Right ventricle myocardium inferior (tissue), 1 donor: ENCODE measurements at places on chromosomes 11 and 22. TPM values are rescaled to one million over a fixed set of nuclear protein-coding genes. Genes with fewer than 3 reads are reported as not detected.
A peak's percentile ranks its signal among the peaks of the same experiment; 100 is the strongest.

DNA sequence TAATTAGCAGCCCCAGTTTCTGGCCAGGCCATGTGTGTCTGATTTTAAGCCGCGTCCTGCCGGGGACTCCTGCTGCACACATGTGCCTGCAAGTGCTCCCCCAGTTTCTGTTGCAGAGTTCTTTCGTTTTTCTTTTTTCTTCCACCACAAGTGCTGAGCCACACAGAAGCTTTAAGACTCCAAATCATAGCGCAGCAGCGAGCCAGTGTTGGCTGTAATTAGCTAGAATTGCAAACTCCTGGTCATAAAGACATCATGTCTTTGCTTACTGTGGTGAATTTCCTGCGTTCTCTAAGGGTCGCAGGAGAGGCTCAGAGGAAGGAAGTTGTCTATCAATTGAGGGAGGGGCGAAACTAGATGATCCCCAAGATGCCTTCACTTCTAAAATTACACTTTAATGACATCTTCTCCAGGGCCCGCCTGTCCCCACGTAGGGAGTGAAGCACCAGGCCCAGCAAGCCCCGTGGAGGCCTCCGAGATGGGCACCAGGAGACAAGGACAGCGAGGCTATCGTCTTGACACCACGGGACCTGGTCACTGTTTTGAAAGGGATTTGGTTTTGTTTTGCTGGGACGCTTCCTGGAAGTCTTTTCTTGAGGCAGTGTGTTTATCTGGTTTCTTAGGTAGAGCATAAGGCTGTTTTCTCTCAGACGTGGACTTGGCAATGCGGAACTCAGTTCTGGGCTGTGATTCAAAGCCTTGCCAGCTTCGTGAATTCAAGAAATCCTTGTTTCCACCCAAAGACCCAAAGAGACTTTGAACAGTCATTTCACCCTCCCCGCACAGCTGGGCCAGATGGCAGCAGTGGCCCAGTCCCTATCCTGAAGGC lies 71.8 kb downstream of the UBASH3B start:
- DNase-seq = no peak

DNA sequence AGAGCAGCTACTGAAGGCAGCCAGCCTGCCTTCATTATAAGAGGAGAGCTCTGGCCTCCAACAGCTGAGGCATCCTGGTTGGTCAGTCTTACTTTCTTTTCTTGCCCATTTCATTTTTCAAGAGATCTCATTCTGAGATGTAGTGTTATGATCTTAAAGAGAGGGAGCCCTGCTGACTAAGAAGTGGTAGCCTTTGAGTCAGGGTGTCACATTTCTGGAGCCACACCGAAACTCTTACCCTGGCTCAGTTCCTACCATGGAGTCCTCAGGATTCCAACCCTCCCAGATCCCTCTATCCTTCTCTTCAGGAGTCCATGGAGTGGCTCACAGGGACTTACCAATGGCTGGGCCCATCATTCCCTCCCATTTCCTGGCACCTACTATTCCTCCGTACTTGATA lies 386.1 kb upstream of the LARGE1 start:
- no peak for DNase-seq

DNA sequence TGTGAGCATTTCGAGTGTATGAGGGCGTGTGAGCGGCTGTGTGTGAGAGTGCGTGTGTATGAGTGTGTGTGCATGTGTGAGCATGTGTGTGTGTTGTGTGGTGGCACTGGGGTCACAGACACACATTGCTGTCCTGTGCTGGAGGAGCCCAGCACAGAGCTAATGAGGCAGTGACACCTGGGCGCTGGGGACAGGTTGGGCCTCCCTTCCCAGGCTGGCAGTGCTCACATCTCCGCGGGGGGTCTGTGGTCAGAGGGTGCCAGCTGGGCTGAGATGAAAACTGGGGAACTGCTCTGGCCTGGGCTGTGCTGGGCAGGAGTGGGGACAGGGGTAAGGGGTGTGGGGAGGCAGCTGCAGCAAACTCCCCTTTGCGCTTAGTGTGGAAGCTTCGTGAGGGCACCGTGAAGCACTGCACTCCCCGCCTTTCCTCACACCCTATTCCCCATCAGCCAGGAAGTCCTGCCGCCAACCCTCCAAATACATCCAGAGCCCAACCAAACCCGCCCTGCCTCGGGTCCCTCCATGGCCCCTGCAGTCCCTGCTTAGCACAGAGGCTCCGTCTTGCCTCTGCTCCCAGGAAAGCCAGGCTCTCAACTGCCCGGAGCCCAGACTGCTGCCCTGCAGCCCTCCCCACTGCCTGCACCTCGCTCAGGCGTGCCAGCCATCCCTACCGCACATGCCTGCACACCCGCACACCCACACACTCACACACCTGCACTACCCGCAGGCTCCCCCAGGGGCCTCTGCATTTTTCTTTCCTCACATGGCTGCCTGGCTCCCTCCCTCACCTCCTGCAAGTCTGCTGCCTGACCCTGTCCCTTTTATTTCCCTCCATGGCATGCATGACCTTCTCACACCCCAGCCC lies 62.0 kb upstream of the THY1 start:
- no peak for DNase-seq

DNA sequence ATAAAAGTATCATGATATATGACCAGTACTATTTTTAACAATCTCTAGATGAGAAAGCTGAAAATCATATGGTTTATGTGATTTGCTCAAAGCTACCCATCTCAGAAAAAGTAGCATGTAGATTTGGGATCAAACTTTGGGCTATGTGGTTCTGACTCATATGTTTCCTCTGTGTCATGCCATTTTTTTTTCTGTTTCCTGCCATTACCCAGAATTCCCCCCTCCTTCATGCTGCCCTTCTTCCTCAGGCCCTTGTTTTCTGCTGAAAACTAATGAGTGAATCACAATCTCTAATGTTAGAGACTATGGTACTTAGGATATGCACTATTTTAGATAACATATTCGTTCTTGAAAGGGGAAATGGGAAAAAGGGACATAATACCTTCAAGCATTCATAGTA lies 80.7 kb downstream of the JRKL start:
- DNase-seq = no peak

DNA sequence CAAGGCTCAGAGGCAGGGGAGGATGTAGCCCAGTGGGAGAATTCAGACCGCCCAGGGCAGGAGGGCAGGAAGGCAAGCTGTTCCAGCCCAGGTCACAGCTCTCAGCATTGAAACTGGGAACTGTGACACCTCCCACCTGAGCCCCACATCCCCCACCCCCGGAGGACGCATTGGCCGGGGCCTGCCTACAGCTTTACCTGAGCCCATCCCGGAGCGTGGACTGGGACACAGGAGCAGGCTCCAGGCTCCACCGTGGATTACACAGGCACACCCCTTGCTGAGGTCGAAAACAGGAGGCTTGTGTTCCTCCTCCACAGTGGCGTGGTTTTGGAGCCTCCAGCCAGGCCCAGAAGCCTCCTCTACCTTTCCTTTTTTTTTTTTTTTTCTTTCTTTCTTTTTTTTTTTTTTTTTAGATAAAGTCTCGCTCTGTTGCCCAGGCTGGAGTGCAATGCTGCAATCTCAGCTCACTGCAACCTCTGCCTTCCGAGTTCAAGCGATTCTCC lies 9.1 kb upstream of the PGA3 start:
- no peak for DNase-seq

DNA sequence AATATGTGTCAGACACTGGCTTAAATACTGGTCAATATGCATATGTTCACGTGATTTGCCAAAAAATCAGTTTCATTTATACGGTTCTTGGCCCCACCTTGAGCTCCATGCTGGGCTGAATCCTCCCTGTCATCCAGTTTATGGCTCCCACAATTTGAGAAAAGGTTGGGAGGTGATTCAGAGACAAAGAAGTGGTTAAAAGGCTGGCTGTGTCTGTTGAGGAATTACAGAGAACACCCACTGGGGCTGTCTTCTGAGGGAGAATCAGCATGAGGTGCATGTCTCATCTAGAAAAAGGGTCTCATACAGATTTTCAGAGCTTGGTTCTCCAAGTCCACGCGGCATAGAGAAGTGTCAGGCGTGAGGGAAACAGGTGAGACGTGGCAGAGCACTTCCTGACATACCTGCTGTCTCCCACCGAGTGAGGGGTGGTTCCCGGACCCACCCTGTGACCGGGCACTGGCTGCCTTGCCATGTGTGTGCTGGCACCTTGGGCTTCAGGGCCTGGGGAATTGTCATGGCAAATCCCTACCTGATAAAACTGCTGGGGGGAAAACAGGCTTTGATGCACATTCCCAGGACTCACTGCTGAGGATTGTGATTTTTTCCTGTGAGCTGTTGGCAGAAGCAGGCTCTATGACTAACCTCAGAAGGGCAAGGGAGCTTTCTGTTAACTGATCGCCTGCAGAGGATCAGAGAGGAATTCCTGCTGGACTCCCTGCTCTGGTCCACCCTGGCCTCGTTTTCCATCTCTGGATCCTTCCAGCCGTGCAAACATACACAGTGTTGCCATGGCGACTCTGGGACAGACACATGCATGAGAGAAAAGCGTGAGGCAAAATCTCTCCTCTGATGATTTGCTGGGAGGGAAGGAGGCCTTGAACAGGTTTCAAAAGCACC lies 223.6 kb downstream of the ADAMTS15 start:
- peak; percentile 83 for DNase-seq

- DNase-seq = no peak
Observed at GRCh38 chr22:49532869-49533802, 294.5 kb downstream of the BRD1 start.

- no peak for DNase-seq
Observed at GRCh38 chr11:115722711-115723110, 218.5 kb upstream of the CADM1 start.

DNA sequence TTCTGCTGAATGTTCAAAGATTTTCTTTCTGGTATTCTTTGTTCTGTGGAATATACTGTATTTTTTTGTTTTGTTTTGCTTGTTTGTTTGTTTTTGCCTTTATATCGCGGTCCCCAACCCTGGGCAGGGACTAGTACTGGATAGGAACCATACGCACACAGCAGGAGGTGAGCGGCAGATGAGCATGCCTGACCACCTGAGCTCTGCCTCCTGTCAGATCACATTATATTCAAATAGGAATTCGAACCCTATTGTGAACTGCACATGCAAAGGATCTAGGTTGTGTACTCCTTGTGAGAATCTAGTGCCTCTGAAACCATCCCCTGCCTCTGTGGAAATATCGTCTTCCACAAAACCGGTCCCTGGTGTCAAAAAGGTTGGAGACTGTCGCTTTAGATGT lies 83.3 kb upstream of the ANO3 start:
- DNase-seq = no peak

DNA sequence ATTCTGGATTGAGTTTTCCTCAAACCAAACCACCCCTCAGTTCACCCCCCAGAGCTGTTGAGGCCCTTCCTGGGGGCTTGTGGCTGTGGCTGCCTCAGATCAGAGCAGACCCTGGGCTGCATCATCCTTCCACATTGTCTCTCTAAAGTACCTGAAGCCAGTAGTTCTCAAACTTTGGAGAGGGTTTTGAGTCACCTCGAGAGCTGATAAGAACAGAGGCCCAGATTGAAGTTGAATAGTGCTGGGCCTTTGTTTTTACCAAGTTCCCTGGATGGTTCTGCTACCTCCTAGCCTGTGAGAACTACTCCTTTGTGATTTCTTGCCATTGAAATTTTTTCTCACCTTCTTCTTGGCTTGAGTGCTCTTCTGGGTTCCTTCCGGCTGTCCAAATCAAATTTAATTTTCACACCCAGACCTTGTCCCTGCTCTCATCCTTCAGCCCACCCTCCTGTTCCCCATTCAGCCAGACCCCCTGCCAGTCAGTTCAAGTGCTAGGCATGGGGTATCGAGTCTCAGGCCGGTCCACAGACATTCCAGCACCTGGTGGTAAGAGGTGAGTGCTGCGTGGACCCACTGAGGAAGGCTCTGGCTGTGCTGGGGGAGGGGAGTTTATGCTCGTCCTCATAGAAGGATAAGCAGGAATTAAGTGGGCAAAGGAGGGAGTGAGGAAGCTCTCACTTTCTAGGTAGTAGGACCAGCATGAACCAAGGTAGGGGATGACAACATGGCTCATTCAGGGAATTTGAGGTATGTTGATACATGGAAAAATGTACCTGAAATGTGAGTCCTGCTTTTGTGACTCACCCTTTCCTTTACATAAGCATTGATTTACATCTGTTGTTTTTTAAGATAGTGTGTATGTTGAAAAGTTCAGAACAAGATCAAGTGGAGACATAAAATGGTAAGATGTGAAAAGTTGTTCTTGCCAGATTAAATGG lies 116.5 kb downstream of the PTPRJ start:
- no peak for DNase-seq

DNA sequence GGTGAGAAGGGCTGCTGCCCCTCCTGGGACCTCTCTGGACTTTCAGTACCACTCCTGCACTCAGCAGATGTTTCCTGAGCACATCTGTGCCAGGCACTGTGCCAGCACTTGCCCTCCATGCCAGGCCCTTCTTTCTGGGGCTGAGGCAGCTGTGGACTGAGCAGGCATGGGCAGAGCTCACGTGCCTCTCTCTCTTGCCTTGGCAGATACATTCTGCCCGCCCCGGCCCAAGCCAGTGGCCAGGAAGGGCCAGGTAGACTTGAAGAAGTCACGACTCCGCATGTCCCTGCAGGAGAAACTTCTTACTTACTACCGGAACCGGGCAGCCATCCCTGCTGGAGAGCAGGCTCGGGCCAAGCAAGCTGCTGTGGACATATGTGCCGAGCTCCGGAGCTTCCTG lies 8.3 kb upstream of the ATF4 start:
- no peak for DNase-seq

DNA sequence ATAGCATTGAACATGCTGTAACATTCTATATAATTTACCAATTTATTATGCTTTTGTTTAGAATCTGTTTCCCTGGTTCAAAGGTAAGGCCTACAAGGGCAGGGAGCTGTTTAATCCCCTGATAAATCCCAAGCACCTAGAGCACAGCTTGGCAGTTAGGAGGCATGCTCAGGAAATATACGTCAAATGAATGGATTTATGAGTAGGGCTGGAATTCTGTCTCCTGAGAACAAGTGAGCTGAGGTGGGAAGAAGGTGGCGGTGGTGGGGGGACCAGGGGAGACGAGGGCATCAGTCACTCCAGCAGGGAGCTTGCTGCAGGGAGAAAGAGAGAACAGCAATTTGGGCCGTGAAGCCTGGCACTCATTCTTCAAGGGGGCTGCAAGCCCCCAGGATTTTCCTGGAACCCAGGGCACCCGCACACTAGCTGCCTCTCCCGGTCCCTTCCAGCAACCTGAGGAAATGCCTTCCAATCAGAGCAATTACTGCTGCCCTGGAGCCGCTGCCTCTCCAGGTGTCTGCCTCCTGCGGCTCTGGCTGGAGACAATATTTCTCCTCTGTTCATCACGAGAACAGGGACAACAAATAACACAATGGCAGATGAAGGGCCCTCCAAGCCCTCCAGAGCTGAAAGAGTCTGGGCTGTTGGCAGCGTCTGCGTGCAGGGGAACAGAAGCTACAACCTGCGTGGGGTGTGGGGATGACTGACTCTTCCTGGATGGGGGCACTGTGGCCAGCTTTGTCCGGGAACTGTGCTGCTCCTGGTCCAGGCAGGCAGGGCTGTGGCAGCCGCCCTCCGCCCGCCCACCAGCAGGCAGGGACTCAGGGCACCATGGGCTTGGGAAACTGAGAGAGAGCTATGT lies 233.4 kb downstream of the ST3GAL4 start:
- DNase-seq = no peak

- no peak for DNase-seq
Observed at GRCh38 chr11:86687185-86687778, 14.9 kb upstream of the ME3 start.

HRAS gene
- 57.5 TPM for total RNA-seq

EPS8L2 gene
- total RNA-seq = 7.7 TPM

LYVE1 gene
- 106 TPM for total RNA-seq

ARHGAP1 gene
- total RNA-seq = 68.4 TPM

POU2AF3 gene
- total RNA-seq = 0.65 TPM

SLC35F2 gene
- total RNA-seq = 0.46 TPM

SYT13 gene
- 7.0 TPM for total RNA-seq

VWCE gene
- 1.0 TPM for total RNA-seq
